ENCODE measurements at places on chromosomes 11 and 22.

DNA sequence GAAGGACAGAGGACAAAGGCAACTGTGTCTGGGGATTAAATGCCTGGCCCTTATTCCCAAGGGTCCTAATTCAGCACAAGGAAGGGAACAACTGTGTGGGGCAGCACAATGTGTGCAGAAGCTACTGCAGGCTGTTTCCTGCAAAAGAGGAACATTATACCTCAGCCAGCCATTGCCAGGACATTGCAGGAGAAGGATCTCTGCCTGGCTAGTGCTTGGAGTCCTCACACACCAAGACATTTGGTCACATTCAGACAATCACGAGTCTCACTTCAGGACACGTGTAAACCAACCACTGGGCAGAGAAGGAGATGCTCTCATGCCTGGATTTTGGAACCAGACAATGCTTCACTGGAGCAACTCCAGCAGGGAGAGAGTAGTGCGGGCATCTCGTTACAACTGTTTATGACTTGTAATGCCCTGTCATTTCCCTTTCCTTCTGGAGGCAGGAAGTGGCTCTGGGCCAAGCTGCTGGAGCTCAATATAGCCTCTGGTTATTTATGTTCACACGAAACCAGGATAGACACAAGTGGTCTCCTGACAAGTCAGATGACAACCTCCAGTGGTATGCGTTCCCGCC is 23.9 kb upstream of the ZC3H12C start:
- DNase-seq, result no peak

GRCh38 chr11:113072237-113072858 is 111.1 kb downstream of the NCAM1 start:
- DNase-seq, result no peak

- DNase-seq, result no peak
These were observed 4.6 kb downstream of the INSC start for GRCh38 chr11:15119352-15119751.

DNA sequence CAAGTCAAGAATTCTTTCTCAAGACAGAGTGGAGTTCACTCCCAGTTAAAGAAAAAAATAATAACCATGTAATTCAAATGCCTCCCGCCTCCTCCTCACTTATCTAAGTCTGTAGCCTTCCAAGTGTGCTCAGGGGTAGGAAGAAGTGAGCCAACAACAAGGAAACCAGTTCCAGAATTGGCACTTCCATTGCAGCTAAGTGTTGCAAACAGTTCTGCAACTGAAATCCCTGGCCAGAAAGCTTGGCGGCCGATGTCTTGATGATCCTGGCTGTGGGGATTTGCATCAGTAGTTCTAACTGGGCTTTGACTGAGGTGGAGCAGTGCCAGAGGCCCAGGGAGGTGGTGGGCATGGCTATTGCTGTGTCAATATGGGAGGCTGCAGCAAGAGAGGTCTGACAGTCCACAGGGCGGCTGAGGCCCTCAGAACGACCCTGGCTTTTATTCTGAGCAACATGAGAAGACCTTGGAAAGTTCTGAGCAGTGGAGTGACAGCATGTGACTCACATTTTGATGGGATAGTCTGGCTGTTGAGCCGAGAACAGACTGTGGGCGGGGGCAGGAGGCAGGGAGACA is 19.2 kb downstream of the DHCR7 start:
- no peak for DNase-seq

DNA sequence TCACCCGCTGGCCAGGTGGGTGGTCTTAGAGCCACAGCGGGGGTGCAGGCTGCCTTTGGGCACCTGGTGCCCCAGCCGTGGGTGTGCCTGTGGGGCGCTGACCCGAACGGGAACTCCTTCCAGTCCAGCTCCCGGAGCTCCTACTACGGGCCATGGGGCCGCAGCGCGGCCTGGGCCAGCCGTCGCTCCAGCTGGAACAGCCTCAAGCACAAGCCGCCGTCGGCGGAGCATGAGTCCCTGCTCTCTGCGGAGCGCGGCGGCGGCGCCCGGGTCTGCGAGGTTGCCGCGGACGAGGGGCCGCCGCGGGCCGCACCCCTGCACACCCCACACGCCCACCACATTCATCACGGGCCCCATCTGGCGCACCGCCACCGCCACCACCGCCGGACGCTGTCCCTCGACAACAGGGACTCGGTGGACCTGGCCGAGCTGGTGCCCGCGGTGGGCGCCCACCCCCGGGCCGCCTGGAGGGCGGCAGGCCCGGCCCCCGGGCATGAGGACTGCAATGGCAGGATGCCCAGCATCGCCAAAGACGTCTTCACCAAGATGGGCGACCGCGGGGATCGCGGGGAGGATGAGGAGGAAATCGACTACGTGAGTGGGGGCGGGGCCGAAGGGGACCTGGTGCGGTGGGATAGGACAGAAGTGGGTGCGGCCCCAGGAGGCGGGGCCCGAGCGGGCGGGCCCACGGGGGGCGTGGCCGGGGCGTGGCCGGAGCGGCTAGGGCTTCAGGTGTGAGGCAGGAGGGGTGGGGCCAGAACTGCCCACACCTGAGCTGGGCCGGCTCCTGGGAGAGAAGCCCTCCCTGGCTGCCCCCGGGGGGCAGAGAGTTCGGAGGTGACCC is 91.5 kb downstream of the CACNA1I start:
- peak; percentile 37 for DNase-seq

DNA sequence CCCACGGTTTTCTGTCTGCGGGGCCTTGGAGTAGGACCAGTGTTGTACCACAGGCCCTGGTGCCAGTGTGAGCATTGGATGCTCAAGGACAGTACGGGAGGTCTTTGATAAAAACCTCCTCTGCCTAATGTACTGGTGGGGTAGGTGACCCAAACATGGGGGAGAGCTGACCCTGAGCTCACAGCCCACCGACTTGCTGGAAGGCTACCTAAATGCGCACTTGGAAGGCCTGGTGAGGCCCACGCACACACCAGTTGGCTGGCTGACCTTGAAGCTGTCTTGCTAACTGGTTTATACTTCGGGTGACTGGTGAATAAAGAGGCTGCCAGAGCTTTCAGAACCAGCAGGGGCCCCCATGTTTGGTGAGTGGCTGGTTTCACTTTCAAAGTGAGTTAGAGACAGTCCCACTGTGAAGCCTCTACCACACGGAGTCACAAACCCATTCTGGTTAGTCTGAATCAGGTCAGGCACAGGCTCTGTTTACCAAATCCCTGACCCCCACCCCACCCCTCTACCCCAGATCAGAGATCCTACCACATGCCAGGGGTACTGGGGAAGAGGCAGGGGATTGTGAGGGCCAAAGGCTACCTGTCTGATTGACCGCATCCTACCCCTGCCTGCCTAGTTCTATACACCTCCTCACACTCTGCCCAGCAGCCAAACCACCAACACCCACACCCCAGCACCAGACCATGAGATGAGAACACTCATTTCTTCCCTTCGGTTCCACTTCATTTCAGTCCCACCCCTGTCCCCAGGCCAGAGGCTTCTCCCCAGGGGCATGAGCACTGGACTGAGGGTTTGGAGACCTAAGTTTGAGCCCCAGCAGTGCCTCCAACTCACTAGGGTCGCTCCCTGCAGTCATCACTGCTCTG is 12.7 kb upstream of the IL2RB start:
- DNase-seq, result peak; percentile 66

DNA sequence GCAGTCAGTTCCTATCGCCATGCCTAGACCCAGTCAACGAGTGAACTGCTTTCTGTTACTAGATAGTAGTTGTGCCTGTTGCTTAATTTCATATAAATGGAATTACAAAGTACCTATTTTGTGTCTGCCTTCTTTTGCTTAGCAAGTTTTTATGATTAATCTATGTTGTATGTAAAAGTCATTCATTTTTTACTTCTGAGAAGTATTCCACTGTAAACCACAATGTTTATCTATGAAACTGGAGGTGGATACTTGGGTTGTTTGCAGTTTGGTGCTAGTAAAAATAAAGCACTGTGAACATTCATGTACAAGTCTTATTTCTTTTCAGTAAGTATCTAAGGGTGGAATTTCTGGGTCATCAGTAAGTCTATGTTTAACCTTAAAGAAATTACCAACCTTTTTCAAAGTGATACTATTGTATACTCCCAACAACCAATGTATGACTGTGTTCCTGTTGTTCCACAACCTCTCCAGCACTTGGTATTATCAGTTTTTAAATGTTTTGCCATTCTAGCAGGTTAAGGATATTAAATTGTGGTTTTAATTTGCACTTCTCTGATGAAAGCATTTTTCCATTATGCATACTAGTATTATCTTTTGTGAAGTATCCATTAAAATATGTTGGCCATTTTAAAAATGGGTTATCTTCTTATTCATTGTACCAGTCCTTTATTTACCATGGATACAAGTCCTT is 68.2 kb downstream of the DNAJC24 start:
- DNase-seq, result no peak

GRCh38 chr11:119706029-119706428 is 23.0 kb downstream of the NECTIN1 start:
- DNase-seq, result no peak

DNA sequence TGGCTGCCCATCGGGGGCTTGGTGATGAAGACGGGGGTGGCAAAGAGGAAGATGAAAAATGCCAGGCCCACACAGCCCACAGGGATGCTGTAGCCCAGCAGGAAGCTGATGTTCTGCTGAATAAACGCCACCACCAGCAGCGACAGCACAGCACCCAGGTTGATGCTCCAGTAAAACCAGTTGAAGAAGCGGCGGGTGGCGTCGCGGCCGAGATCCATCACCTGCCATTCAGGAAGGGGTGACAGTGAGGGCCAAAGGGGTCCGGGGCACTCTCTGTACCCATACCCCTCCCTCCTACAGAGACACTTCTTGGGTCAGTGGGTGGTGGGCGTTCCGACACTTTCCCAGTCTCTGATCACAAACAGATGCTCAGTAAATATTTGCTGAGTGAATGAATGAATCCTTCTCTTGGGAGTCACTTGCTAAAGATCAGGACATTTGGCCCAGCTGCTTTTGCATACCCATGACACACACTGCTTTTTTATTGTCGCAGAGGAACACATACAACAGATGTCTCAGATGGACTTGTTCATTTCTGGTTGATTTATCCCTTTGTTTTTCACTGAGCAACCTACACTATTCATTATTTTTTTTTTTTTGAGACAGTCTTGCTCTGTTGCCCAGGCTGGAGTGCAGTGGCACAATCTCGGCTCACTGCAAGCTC is 5.2 kb downstream of the SLC15A3 start:
- DNase-seq, result no peak

DNA sequence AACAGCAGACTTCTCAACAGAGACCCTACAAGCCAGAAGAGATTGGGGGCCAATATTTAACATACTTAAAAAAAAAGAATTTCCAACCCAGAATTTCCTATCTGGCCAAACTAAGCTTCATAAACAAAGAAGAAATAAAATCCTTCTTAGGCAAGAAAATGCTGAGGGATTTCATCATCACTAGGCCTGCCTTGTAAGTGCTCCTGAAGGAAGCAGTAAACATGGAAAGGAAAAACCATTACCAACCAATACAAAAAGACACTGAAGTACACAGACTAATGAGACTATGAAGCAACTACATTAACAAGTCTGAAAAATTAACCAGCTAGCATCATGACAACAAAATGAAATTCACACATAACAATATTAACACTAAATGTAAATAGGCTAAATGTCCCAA is 947.9 kb upstream of the CHORDC1 start:
- no peak for DNase-seq

DNA sequence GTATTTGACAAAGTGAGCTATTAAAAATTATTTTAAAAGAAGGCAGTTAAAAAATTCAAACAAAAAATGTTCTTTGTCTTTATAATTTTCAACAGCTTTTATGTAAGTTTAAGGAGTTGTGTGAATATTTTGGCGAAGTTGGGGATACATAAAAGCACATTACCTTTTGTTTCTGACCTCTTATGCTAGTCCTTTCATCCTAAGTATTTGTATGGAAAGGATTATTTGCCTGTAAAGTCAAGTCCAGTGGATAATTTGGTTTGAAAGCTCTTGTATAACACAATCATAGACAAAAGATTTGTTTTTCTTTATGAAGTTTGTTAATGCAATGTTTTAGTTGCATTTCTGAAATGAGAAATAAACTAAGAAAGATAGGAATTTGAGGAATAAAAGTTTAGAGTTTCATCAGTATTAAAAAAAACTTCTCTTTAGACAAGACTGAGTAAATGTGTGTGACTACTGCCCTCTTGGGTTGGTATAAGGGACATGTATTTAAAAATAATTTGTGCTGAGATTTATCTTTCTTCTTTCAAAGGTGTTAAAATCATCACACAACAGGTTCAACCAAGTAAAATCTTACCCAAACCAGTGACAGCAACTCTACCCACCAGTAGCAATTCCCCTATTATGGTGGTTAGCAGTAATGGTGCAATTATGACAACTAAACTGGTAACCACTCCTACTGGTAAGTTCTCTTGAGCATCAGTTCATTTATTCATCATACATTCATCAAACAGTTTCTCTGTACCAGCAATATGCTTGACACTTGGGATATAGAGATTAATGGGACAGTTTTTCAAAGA is 68.2 kb downstream of the EMSY start:
- DNase-seq, result no peak

DNA sequence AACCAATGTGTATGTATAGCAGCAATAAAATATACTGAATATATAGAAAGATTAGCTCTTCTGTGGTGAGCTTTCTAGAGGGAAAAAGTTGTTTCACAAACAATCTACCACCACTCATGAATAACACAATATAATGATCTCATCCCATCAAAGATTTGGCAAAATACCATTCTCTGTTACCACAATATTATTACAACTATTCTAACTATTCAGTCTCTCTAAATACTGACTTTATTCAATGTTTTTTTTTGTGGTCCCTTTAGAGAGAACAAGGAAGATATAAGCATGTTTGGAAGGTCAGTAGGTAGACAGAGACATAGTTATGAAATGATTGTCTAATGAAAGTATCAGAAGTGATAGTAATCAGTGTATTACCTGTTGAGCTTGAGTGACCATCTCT is 7.8 kb downstream of the CCDC90B start:
- no peak for DNase-seq

DNA sequence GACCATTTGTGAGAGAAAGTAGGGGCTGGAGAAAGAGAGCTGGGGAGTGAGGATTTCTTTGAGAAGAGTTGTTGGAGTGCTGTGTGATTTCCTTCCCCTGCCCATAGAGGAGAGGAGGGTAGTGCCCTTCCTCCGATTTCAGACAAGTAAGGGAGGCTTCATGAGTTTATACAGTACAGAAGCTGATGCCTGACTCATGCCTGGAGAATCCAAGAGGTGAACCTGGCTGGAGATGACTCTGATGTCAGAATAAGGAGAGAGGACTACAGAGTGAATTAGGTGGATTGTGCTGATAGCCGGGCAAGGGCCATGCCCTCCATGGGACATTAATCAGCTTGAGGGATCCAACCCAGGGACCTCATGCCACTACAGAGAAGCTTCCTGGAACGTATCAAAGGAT is 91.6 kb downstream of the FAR1 start:
- no peak for DNase-seq

GRCh38 chr22:30191040-30191701 is 55.4 kb downstream of the LIF start:
- DNase-seq, result no peak

DNA sequence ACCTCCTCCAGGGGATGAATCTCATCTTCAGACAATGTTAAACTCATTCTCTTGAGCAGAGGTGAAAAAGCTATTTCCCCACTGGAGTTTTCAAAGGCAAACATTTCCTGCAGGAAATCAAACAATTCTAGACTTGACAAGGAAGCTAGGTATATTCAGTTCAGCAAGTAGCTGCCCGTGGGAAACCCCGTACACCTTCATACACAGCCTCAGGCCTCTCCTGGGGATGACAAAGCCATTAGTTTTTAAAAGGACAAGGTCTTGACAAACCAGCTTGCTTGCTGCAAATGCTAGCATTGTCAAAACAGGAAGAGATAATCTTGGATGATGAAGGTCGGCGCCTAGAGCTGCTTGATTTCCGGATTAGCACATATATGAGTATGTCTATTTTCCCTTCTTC is 1630.8 kb upstream of the TENM4 start:
- no peak for DNase-seq

- DNase-seq, result no peak
These were observed 352.2 kb upstream of the CTSC start for GRCh38 chr11:88689548-88690240.

- peak; percentile 78 for DNase-seq
These were observed 88.7 kb downstream of the TP53I11 start for GRCh38 chr11:44861849-44862557.
